ENCODE measurements at places on chromosomes 6 and 20.

DNA sequence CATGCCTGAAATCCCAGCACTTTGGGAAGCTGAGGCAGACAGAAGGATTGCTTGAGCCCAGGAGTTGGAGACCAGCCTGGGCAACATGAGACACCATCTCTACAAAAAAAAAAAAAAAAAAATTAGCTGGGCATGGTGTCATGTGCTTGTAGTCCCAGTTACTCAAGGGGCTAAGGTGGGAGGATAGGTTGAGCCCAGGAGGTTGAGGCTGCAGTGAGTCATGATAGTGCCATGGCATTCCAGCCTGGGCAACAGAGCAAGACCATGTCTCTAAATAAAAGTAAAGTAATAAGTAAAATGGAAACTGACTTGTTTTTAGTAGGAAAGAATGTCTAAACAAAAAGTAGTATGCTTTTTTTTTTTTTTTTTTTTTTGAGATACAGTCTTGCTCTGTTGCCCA is 240.7 kb downstream of the ARID1B start:
- no peak for DNase-seq

GRCh38 chr6:144647971-144648651 is 363.0 kb downstream of the UTRN start:
- DNase-seq, result no peak

- no peak for DNase-seq
These were observed 245.4 kb downstream of the LRFN2 start for GRCh38 chr6:40341726-40342125.

GRCh38 chr6:43196337-43196736 is 14.3 kb downstream of the CUL9 start:
- DNase-seq, result no peak

- no peak for DNase-seq
These were observed 370.8 kb upstream of the BTBD3 start for GRCh38 chr20:11546939-11547338.

GRCh38 chr20:41286240-41286851 is 31.2 kb downstream of the ZHX3 start:
- no peak for DNase-seq

DNA sequence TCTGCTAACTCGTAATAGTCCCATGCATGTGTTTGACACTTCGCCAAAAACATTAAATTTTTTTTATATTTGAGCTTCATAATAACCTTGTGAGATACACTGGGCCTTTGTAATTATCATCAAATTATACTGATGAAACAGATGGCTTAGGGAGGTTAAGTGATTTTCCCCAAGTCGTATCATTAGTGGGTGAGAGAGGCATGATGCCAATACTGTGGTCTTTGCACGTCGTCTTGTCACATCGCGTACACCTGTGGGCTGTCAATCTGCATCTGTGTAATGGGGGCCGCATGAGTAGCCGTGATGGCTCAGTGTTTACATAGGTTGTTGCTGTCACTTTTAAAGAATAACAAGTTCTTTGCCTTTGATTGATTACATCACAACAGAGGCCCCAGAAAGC is 1.7 kb downstream of the PRL start:
- no peak for DNase-seq

GRCh38 chr6:113185299-113185698 is 671.8 kb upstream of the MARCKS start:
- DNase-seq, result no peak

- no peak for DNase-seq
These were observed 86.3 kb downstream of the CHMP4B start for GRCh38 chr20:33897313-33897912.

- DNase-seq, result no peak
These were observed 78.9 kb downstream of the MTFR2 start for GRCh38 chr6:136171231-136171630.

- DNase-seq, result no peak
These were observed 26.9 kb downstream of the PCNA start for GRCh38 chr20:5092765-5093339.

DNA sequence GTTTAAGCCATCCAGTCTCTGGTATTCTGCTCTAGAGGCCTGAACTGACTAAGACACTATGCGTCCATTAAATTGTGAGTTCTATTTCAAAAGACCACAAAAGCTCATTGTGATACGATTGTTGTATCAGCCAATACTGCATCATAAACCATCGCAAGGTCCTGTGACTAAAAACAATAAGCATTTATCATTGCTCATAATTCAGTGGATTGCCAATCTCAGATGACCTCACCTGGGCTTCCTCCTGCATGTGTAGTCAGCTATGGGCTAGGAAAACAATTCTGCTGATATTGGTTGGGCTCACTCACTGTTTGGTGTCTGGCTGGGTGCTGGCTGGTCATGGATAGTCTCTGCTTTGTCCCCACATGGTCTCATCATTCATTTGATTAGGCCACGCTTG is 592.7 kb upstream of the BTBD3 start:
- DNase-seq, result no peak

DNA sequence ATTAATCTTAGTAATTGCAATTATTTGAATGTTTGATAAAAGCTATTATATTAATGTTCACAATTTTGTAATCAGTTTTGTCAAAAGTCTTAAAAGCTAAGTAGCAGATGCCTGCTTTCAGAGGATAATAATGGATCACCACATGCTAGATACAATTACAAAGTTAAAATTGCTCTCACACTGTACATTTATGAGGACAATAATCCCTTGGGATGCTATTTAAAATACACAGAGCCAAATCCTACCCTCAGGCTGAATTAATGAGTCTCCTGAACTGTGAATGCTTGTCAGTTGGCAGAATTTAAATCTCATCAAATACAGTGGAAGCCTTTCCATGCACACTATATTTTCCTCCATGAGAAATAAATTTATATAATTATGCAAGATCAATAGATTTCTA is 153.3 kb upstream of the SYNCRIP start:
- no peak for DNase-seq

DNA sequence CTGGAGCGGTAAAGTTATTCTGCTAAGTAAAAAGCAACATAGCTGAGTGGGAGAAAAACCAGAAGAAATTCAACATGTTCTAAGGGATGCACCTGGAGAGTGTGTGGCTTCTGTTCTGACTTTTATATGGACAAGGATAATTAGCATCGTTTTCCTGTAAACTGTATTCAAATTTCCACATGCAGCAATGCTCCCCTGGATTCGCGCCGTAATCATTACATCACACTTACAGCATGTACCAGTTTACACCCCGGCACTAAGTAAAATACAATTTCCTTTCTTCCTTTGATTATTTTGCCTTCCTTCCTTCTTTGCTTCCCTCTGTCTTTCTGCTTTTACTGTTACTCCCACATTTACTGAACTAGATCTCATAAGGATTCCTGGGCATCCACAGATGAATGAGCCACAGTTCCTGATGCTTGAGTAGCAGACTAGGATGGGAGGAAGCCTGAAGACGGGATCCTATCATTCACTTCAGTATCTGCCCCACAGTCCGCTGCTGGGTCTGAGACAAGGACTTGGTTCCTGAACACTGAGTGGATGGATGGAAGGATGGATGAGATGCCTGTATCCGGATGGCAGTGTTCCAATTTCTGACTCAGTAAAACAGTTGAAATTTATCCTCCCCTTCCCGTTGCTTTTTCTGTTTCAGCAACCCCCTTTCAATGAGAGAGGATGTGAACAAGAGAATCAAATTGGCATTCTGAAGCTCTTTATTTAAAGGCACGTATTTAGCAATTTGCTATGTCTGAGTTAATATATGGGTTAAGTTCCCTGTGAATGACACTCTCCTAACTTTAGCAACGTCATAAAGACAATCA is 174.6 kb downstream of the GJA10 start:
- no peak for DNase-seq

- DNase-seq, result no peak
These were observed 22.7 kb upstream of the TGM6 start for GRCh38 chr20:2358006-2358405.
